ENCODE measurements at places on chromosomes 4 and X.

GRCh38 chr4:149952101-149952500 lies 126.1 kb upstream of the DCLK2 start:
- no peak for DNase-seq

DNA sequence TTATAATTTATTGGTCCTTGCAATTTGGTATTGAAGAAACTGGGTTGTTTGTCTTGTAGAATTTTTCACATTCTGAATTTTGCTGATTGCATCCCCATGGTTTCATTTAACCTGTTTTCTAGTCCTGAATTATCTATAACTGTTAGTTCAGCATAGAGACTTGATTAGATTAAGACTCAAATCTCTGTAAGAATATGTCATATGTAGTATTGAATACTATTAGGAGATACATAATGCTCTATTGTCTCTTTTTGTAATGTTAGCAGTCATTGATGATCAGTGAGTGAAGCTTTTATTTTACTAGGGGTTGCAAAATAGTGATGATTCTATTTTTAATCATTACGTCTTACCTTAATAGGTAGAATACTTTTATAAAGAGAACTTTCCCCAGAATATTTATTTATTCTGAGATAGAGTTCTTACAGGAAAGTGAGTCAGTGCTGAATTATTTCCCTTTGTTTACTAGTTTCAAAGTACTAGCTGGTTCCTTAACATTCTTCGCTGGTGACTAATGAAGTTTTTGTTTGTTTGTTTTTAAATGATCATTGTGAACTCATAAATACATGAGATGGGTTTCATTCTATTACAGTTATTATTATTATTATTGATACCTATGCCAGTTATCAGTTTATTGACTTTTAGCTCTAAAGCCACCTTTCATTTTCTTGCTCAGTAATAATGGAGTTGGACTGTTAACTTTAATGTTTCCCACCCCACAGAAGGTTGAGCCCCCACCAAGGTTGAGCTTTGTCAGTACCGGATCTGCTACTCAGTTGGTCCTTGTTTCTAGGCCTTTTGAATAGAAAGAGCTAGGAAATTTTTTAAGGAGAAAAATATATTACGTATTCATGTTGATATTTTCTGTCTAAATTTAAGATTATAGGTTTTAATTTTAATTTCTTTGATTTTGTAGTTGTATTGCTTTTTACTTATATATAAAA lies 102.3 kb downstream of the LARP1B start:
- DNase-seq: no peak

DNA sequence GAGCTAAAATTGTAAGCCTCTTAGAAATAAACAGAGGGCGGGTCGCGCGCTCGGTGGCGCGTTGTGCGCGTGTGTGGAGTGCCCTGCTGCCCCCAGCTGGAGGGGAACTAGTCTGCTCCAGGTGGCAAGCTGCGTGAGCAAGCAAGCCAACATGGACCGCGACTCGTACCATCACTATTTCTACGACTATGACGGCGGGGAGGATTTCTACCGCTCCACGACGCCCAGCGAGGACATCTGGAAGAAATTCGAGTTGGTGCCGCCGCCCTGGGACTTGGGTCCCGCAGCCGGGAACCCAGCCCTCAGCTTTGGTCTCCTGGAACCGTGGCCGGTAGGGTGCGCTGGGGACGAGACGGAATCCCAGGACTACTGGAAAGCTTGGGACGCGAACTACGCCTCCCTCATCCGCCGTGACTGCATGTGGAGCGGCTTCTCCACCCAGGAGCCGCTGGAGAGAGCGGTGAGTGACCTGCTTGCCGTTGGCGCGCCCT lies 66.1 kb downstream of the DNAAF6 start:
- DNase-seq: peak; percentile 49

- no peak for DNase-seq
These were observed 139.2 kb downstream of the HDX start for GRCh38 chrX:84363051-84363450.

DNA sequence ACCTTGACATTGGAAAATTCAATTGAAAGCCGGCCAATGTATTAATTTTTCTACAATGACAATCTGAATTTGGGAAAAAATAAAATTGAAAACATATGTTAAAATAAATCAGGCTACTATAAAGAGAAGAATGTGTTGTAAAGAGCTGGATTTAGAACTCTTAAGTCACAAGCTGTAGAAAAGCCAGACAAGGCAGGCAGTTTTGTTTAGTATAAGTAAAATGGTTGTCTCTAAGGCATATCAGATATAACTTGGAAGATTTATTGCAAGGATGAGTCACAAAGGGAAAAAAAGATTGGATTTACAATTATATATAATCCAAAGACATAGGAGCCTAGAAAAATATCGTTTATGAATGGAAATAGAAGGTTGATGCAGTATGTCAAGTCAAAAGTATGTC lies 549.1 kb upstream of the EPHA5 start:
- no peak for DNase-seq

DNA sequence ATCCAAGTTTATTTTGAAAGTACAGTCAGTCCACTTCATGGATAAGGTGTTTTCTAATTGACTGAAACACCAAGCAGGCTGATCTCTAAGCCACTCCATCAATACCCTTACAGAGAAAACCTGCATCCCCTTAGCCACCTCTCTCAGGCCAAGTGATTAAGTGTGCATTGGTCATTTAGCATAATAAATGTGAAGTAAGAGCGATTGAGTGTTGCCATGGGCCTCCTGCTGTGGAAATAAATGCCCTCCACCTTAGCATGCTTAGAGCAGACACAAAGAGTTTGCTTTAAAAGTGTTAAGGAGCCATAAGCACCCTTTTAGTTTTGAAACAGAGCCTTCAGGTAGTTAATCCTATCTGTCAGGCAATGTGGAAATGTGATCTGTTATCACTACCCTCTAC lies 386.5 kb downstream of the GPAT3 start:
- DNase-seq: peak; percentile 6

GRCh38 chr4:23631255-23631950 lies 258.4 kb downstream of the PPARGC1A start:
- no peak for DNase-seq

DNA sequence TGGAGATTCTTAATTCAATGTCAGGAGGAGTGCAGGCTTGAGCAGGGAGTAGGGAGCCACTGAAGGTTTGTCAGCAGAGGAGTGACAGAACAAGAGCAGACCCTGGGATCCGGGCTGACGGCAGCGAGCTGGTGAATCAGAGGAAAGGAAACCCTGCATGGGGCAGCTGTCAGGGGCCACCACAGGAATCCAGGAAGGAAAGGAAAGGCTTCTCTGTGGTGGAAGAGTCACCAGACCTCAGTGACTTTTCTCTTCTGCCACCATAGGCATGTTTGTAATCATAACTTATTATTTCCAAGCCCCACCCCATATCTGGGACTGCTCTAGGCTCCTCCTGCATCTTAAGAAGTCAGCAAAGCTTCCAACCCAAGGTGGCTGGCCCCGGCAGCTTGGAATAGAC lies 150.9 kb downstream of the BCOR start:
- no peak for DNase-seq

DNA sequence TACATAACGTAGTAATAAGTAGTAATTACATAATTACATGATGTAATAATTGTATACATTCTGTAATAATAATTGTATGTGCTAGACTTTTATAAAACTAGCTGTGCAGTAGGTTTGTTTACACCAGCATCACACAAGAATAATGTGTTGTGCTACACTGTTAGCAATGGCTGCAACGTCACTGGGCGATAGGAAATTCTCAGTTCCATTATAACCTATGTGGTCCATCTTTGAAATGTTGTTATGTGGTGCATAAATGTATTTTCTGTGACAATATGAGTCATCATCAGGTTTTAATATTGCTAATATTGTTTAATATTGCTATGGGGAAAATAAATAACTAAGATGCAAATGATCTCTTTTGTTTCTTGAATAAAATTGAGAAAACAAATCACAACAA lies 46.0 kb upstream of the ATP8A1 start:
- DNase-seq: no peak

GRCh38 chr4:104749062-104749461 lies 254.4 kb upstream of the CXXC4 start:
- no peak for DNase-seq

DNA sequence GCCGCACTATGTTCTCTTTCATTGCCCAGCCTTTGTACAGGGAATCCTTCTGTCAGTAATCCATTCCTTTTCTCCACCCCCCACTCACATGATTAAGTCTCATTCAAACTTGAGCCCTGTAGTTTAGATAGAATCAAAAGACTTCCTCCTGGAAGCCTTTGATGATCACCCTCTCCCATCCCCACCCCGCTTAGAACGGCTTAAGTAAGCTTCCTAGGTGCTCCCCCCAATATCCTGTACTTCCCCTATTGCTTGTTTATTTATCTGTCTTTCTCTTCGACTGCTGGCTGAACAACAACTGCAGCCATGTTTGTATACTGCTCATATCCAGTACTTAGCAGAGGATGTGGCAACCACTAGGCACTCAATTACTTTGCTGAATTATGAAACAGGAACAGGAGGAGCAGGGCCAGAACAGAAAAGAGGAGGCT lies 38.5 kb upstream of the GPC3 start:
- DNase-seq: no peak

- peak; percentile 18 for DNase-seq
These were observed 214.5 kb upstream of the TACR3 start for GRCh38 chr4:103934178-103934789.

DNA sequence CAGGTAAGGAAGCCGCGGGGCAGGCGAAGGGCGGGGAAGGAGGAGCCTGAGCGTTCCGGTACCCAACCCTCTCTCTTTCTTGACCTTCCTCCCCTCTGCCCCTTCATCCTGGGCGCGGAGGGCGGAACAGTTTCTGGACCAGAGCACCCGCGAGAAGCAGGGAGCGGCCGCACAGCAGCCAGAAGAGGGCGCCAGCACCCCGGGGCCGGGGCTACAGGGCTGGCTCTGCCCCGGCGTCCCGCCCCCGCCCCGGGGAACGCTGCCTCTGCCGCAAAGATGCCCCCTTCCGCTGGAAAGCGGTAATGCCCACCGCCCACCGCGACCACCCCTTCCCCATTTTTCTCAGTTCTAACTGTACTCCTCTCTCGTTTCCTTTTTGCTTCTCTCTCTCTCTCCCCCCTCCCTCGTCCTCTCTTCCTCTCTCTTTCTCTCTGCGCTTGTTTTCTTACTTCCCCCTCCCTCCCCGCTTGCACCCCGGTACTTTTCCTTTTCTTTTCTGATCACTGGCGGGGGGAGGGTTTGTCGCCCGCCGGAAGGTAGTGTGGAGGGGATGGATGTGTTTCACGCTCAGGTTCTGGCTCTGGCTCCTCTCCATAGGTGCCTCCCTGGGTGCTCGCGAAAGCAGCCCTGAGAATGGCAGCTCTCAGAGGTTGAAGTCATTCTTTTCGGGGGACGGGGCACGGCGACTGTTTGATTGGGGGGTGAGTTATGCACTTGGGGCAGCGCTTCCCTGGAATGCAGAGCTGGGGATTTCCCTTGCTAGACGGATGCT lies 13.1 kb upstream of the PRDM8 start:
- DNase-seq: peak; percentile 89

DNA sequence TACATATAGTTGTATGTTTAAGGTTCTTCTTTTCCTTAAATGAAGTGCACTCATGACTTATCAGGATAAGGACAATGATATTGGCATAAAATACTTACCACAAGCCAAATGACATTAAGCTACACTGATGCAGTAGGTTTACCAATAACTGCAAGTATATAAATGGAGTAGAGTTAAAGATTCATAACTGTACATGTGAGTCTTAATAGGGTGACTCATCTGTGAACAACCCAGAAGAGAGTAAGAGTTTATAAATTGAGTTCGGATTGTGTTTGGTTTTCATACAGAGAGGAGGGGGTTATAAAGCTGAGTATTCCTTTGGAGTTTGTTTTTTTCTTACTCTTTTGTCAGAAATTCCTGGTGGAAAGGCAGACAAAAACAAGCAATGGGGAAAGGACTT lies 144.8 kb downstream of the TLL1 start:
- DNase-seq: no peak

DNA sequence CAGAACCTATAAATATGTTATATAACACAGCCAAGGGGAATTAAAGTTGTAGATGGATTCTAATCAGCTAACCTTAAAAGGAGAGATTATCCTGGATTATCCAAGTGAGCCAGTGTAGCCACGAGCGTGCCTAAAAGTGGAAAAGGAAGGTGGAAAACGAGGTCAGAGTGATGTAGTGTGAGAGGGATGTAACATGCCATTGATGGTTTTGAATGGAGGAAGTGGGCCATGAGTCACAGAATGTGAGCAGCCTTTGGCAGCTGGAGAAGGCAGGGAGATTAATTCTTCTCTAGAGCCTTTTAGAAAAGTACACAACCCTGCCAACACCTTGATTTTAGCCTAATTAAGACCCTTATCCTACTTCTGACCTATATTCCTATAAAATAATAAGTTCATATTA lies 149.1 kb downstream of the SLC39A8 start:
- DNase-seq: no peak

Data from iPS-NIHi11 (cell line).